Fibroblast of lung (primary cell): ENCODE measurements at places on chromosomes 13 and 19. TPM values are rescaled to one million over a fixed set of nuclear protein-coding genes. Genes with fewer than 3 reads are reported as not detected.

Gene NLRP4
- not detected in 2 replicates for total RNA-seq

GRCh38 chr19:4206818-4207484 is 22.4 kb upstream of the EBI3 start:
- H3K4me3 ChIP-seq, result no peak overlapping the region
- H3K36me3 ChIP-seq, result no peaks in the 10 kb centered on the region
- no peak overlapping the region for H3K27ac ChIP-seq
- peaks cover 3% of the 10 kb centered on the region for H3K4me1 ChIP-seq

GRCh38 chr19:51364200-51365106 is 1.7 kb downstream of the ETFB start:
- peaks cover 13% of the 10 kb centered on the region for H3K4me1 ChIP-seq
- no peak overlapping the region for H3K27ac ChIP-seq
- no peak for DNase-seq
- no peak overlapping the region for H3K4me3 ChIP-seq

DNA sequence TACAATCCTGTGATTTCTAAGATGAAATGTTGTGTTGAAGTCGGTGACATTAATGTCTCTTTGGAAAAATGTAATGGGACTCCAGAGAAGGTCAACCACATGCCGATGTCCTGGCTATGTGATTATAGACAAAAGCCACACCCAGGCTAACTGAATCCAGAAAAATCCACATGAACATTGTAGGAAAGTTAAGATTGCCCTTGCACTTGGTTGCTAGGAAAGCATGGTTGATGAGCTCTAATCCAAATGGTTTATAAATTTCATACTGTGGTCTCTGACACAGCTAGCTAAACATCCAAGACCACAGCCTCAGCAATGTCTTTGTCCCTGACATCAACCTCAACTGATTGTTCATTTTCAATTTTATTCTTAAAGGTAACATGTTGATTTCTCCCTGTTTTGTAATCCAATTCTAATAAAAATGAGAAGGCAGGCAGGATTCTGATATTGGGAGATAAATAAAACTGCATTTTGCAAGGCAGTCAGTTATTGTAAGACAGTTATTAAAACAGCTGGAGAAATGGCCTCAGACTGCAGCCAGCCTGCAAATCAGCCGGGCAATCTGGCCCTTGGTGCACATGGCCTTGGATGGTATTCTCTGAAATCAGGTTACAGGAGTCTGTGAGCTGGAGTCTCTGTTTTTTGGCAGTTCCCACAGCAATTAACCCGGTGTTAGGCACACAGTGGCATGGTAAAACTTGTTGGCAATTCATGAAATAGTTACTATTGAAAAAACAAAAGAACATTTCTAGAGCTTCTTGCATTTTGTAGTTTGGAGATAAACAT is 93.9 kb downstream of the STARD13 start:
- no peaks in the 10 kb centered on the region for H3K27me3 ChIP-seq
- H3K4me3 ChIP-seq, result no peak overlapping the region
- peaks cover 23% of the 10 kb centered on the region for H3K4me1 ChIP-seq
- H3K36me3 ChIP-seq, result no peaks in the 10 kb centered on the region
